Testis (tissue), 5 donors: ENCODE measurements at places on chromosomes 6 and 20. TPM values are rescaled to one million over a fixed set of nuclear protein-coding genes. Genes with fewer than 3 reads are reported as not detected.

Gene DIDO1
- 50.5 TPM for polyA plus RNA-seq

Gene NHLRC1
- polyA plus RNA-seq: 2.1 TPM

Gene LY6G6C
- 1.4 TPM for polyA plus RNA-seq

Gene HAO1
- polyA plus RNA-seq: not detected

Gene DAAM2
- polyA plus RNA-seq: 37.4 TPM

Gene TGM2
- 49.0 TPM for polyA plus RNA-seq

Gene MTG2
- polyA plus RNA-seq: 53.3 TPM

Gene UNC5CL
- polyA plus RNA-seq: 3.1 TPM

Gene BHLHE23
- not detected for polyA plus RNA-seq

Gene PPP1R18
- polyA plus RNA-seq: 24.9 TPM

GRCh38 chr6:23747239-23747638 lies 378.8 kb upstream of the NRSN1 start:
- H3K27ac ChIP-seq: no peak overlapping the region
- H3K36me3 ChIP-seq: no peaks in the 10 kb centered on the region
- no peaks in the 10 kb centered on the region for H3K27me3 ChIP-seq
- no peak for DNase-seq
- H3K4me3 ChIP-seq: no peak overlapping the region

- H3K27ac ChIP-seq: no peak overlapping the region
- no peaks in the 10 kb centered on the region for H3K27me3 ChIP-seq
- peaks cover 14% of the 10 kb centered on the region for H3K4me1 ChIP-seq
- no peak overlapping the region for H3K4me3 ChIP-seq
Measured at GRCh38 chr6:35620706-35621105, 68.0 kb downstream of the FKBP5 start.

DNA sequence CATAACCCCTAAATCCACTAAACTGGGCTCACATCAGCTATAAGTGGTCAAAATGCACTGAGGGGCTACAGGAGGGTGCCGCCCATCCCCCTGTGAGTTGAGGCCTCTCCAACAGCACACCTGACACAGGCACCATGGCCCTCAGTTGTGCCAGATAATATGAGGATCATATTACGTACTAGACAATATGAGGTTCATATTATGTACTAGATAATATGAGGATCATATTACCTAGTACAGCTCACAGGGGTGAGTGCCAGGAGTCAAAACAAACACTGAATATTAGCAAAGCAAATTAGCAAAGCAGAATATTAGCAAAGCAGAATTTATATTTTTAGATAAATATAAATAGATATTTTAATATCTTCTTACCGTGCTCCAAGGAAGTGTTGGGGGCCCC lies 35.3 kb downstream of the CD24 start:
- H3K4me1 ChIP-seq: no peaks in the 10 kb centered on the region
- no peak overlapping the region for H3K4me3 ChIP-seq
- no peak overlapping the region for H3K27ac ChIP-seq
- H3K27me3 ChIP-seq: no peaks in the 10 kb centered on the region
- DNase-seq: no peak
- no peaks in the 10 kb centered on the region for H3K36me3 ChIP-seq

- H3K27ac ChIP-seq: no peak overlapping the region
- H3K4me3 ChIP-seq: no peak overlapping the region
- H3K27me3 ChIP-seq: no peaks in the 10 kb centered on the region
- no peaks in the 10 kb centered on the region for H3K36me3 ChIP-seq
Measured at GRCh38 chr6:19410481-19410880, 426.7 kb upstream of the ID4 start.

DNA sequence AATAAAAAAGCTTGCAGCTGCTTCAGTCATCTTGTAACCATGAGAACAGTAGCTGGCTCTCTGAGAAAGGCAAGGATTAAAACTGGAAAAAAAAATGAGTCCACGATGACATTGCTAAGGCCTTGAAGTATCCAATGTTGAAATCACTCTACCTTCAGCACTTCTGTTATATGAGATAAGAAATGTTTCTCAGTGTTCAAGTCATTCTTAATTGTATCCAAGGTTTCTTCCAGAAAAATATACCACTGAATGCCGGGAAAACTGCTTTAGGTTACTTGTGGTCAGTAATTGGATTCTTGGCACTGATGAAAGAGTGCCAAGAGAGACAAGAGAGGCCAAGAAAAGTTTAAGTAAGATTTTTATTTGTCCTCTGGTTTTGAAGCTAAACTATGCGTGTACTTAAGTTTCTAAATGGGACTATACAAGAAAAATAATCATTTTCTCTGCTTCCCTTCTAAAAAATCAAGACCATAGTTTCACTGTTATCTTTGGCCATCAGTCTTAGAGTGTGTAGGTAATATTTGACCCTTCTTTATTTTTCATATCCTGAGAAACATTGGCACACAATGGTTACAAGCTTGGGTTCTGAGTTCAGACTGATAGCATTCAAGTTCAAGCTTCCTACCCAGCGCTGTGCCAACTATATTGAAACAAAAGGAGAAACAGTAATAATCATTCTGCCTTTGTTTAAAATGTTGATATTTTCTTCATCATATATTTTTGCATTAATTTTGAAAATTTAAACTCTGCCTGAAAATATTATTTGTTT lies 84.6 kb downstream of the TRDN start:
- peak overlapping the region; percentile 33 for H3K27ac ChIP-seq
- no peaks in the 10 kb centered on the region for H3K36me3 ChIP-seq
- DNase-seq: no peak
- no peaks in the 10 kb centered on the region for H3K27me3 ChIP-seq
- no peak overlapping the region for H3K4me3 ChIP-seq

DNA sequence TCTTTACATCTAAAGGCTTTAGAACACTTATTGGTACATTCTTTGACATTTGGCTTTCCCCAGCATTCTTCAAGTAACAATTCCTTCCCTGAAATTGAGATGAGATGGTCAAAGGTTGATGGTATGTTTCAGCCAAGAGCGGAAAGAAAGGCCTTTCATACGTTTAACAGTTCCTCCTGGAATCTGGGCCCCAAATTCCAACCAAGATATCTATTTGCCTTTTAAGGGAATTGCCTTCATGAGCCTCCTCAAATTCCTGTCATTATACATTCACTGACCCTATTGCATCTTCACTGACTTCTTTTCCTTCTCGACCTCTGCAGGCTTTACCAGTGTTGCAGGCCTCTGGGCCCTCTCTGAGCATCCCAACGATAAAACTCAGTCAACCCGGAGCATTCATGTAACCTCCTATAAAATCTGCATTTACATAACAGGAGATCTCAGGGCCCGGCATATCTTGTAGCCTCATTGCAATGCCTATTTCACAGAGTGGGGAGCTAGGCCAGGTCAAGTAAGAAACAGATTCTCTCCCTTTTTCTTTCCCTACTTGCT lies 18.3 kb upstream of the WFDC9 start:
- H3K27ac ChIP-seq: no peak overlapping the region
- H3K36me3 ChIP-seq: no peaks in the 10 kb centered on the region

- no peaks in the 10 kb centered on the region for H3K27me3 ChIP-seq
- no peak for DNase-seq
- H3K4me3 ChIP-seq: no peak overlapping the region
Measured at GRCh38 chr6:119879731-119880130, 530.2 kb upstream of the MAN1A1 start.

GRCh38 chr6:3650076-3650958 lies 101.2 kb downstream of the PXDC1 start:
- no peaks in the 10 kb centered on the region for H3K4me1 ChIP-seq
- H3K27ac ChIP-seq: no peak overlapping the region
- no peak overlapping the region for H3K4me3 ChIP-seq
- no peaks in the 10 kb centered on the region for H3K27me3 ChIP-seq
- no peak for DNase-seq

DNA sequence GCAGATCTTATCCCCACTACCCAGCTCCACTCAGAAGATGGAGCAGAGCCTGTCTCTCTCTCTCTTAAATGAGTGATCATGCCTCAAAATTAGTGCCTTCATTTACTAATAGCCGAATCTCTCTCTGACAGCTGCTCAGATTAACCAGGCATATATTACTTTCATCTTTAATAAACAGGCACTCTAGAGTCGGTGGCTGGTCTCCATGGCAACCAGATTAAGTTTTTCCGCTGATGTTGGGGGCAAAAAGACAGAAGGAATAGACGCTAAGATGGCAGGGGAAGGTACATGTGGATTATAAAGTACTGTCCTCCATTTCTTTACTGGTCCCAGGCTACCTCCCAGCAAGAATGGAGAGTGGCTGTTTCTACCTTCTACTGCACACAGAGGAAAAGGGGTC lies 121.6 kb downstream of the QRSL1 start:
- no peaks in the 10 kb centered on the region for H3K4me1 ChIP-seq
- no peak overlapping the region for H3K4me3 ChIP-seq
- no peak for DNase-seq
- H3K27me3 ChIP-seq: no peaks in the 10 kb centered on the region
- H3K36me3 ChIP-seq: no peaks in the 10 kb centered on the region

GRCh38 chr20:1803061-1803931 lies 91.9 kb upstream of the SIRPA start:
- H3K27ac ChIP-seq: peak overlapping the region; percentile 72
- no peaks in the 10 kb centered on the region for H3K36me3 ChIP-seq
- no peaks in the 10 kb centered on the region for H3K4me1 ChIP-seq
- peak overlapping the region; percentile 59 for H3K4me3 ChIP-seq

GRCh38 chr20:32186506-32186905 lies 21.0 kb downstream of the PLAGL2 start:
- no peaks in the 10 kb centered on the region for H3K36me3 ChIP-seq
- H3K27me3 ChIP-seq: no peaks in the 10 kb centered on the region
- no peak overlapping the region for H3K27ac ChIP-seq
- H3K4me3 ChIP-seq: no peak overlapping the region
- DNase-seq: no peak

- no peaks in the 10 kb centered on the region for H3K36me3 ChIP-seq
- no peaks in the 10 kb centered on the region for H3K27me3 ChIP-seq
- H3K4me1 ChIP-seq: no peaks in the 10 kb centered on the region
- H3K4me3 ChIP-seq: no peak overlapping the region
- no peak overlapping the region for H3K27ac ChIP-seq
- no peak for DNase-seq
Measured at GRCh38 chr6:69293471-69293870, 503.3 kb downstream of the LMBRD1 start.

GRCh38 chr6:24566020-24566767 lies 71.4 kb downstream of the ALDH5A1 start:
- DNase-seq: no peak
- H3K36me3 ChIP-seq: no peaks in the 10 kb centered on the region
- no peaks in the 10 kb centered on the region for H3K4me1 ChIP-seq
- H3K27ac ChIP-seq: no peak overlapping the region

DNA sequence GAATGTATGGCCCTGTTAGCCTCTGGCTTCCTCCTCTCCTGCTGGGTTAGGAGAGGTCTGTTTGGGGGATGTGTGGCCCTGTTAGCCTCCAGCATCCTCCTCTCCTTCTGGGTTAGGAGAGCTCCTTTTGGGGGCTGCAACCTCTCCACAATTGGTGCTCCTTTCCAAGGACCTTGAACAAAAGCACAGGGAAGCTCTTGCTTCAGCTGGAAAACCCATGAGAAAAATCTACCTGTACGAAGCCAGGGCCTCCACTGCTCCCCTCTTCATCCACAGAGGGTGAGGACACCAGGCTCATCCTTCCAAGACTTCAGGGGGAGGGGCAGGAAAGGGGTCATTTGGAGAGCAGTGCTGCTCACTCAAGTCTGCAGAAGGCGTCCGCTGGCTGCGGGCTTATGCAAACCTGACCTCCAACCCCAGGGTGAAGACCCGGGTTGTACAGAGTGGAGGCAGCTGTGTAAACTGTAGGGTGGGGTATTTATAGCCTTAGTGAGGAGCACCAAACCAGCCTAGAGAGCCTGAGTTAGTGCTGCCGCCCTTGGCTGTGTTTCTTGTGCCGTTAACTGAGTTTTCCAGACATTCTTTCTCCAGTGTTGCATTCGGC lies 62.1 kb downstream of the SLC24A3 start:
- DNase-seq: peak; percentile 81
- H3K27me3 ChIP-seq: no peaks in the 10 kb centered on the region
- no peaks in the 10 kb centered on the region for H3K36me3 ChIP-seq
- peaks cover 14% of the 10 kb centered on the region for H3K4me1 ChIP-seq
- H3K4me3 ChIP-seq: no peak overlapping the region

GRCh38 chr20:64106981-64107735 lies at the start of gene NPBWR2:
Gene NPBWR2 (minus strand): TSS chr20:64107565. CDS start chr20:64106831, 734 bp downstream.
- DNase-seq: peak; percentile 12
- no peaks in the 10 kb centered on the region for H3K27me3 ChIP-seq
- H3K4me1 ChIP-seq: peaks cover 5% of the 10 kb centered on the region
- no peaks in the 10 kb centered on the region for H3K36me3 ChIP-seq
- no peak within 1 kb of the TSS for H3K27ac ChIP-seq
- H3K4me3 ChIP-seq: no peak within 1 kb of the TSS

GRCh38 chr6:159682810-159683209 lies 10.2 kb downstream of the SOD2 start:
- no peaks in the 10 kb centered on the region for H3K36me3 ChIP-seq
- DNase-seq: no peak
- H3K27ac ChIP-seq: no peak overlapping the region
- no peaks in the 10 kb centered on the region for H3K27me3 ChIP-seq

DNA sequence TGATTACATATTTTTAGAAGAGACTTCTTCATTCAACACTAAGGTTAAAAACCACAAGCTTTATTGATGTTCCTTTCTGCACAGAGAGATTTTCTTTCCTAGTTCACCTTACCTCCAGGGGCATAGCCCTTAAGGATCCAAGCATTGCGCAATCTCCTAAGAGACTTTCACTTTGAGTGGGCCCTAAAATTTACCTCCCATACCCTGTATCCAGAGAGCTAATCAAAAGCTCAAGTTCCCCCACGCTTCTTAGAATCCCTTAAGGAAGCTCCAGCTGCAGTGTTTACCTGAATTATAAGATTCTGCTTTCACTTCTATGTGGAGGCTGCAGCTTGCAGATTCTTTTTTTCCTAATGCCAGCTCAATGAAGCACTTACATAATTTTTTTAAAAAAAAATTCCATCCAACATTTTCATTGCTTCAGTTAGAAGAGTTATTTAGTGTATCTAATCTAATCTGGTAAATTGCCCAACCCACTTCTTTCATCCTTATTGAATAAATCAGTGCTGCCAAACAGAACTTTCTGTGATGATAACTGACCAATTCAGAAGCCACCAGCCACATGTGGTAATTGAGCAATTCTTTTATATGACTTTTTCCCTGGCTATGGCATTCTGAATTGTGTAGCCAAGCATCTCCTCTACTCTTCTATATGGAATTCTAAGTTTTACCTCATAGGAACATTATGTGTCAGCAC lies 24.6 kb upstream of the SPTLC3 start:
- no peak overlapping the region for H3K4me3 ChIP-seq
- H3K36me3 ChIP-seq: no peaks in the 10 kb centered on the region
- no peak for DNase-seq
- no peak overlapping the region for H3K27ac ChIP-seq
- H3K27me3 ChIP-seq: no peaks in the 10 kb centered on the region

- no peaks in the 10 kb centered on the region for H3K27me3 ChIP-seq
- no peak overlapping the region for H3K4me3 ChIP-seq
- no peak overlapping the region for H3K27ac ChIP-seq
- H3K4me1 ChIP-seq: no peaks in the 10 kb centered on the region
- DNase-seq: no peak
- H3K36me3 ChIP-seq: no peaks in the 10 kb centered on the region
Measured at GRCh38 chr6:154914288-154914687, 80.8 kb upstream of the TIAM2 start.

GRCh38 chr20:14773486-14773885 lies 436.1 kb upstream of the FLRT3 start:
- no peaks in the 10 kb centered on the region for H3K27me3 ChIP-seq
- H3K36me3 ChIP-seq: no peaks in the 10 kb centered on the region
- DNase-seq: no peak
- no peaks in the 10 kb centered on the region for H3K4me1 ChIP-seq
